Activated CD4-positive, alpha-beta T cell treated with anti-CD3 and anti-CD28 coated beads, Interleukin-2, amount 10 ng/mL, durations not matched to agents 7 days and 5 days (primary cell): ENCODE measurements at places on chromosomes 11 and 22.
A peak's percentile ranks its signal among the peaks of the same experiment; 100 is the strongest.

DNA sequence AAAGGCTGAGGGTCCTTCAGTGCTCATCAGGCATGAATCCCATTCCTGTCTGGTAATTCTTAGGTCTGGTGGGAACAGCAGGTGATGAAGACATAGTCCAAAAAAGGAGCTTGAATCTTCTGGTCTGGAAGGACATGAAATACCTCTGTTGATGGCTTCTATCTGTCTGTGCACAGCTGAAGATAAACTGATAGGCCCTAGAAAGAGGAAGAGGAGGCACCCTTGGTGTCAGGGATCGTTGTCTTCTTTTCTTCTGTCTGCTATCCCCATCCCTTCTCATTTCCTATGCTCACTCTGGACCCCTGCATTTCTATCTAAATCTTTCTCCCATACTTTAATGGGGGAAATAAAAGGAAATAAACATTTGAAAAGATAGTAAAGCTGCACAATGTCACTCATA lies 9.4 kb downstream of the AGBL2 start:
- DNase-seq = no peak

DNA sequence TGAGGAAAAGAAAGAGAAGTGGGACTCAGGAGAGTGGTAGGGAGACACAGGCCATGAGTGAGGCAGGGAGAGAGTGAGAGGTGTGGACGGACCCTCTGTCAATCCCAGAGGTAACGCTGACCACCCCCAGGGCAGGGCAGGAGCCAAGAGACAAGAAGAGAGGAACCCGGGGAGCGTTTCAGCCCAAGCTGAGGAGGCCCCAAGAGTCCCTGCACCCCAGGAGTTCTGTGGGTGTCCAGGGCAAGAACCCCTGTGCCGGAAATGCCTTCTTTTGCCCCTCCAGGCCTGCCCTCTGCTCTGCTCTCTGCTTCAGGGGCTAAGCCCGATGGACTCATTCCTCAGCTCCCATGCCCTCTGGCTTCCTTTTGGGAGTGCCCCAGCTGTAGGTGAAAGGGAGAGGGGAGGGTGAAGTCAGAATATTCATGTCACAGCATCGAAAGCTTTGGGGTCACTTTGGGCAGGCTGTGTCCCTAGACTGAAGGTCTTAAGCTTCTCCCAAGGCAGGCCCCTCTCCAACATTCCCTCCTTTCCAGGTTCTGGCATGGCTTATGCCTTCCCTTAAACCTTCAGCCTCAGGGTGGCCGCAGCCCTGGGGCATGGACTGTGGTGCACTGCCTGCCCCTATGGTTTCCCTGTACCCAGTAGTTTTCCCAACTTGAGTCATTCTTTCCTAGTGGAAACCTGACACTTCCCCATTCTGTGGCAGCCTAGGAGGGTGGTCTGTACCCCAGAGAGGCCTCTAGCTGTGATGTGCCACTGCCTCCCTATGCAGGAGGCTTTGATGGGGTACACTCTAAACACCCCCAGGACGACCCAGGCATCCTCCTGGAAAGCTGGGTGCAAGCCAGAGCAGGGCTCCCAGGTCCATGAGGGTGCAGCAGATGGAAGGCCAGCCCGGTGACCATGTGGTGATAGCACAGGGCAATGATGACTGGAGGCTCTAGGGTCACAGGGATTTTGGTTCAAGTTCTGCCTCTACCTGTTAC lies 27.1 kb downstream of the MYEOV start:
- no peak for DNase-seq

GRCh38 chr11:38718049-38718448 lies 2120.0 kb upstream of the RAG2 start:
- DNase-seq = no peak

- DNase-seq = no peak
Measured at GRCh38 chr11:56340289-56340688, 5.5 kb upstream of the OR8K1 start.

DNA sequence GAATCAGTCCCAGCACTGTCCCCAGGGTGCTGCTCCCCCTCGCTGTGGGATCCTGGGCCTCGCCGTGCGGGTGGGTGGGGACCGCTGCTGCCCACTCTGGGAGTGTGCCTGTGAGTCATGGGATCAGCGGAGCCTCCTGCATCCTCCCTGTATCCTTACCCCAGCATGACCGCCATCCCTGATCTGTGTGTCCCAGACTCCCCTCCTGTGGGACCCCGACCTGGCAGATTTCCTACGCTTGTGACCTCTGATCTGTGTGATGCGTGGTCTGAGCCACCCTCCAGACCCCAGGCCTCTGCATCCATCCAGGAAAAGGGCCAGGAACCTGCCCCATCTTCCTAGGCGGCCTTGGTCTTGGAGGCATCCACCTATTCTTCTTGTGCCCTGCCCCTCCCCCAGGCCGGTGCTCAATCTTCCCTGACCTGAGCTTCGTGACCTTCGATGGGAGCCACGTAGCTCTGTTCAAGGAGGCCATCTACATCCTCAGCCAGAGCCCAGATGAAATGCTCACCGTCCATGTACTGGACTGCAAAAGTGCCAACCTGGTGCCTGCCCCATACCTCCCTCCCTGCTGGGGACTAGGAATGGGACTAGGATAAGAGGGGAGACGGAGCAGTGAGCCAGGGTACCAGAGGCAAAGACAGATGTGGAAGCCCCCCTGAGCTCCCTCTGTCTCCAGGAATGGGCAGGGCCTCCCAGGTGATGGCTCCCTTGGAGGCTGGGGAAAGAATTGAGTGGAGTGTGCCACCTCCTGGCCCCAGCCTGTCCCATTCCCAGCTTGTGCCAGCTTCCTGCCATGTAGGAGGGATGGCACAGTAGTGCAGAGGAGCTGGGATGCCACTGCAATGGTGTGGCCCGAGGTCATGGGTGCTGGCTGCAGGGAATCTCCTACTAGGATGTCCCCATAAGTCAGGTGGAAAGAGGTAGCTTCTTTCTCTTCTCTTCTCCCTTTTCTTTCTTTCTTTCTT lies 65.4 kb downstream of the OTOG start:
- peak; percentile 1 for DNase-seq

DNA sequence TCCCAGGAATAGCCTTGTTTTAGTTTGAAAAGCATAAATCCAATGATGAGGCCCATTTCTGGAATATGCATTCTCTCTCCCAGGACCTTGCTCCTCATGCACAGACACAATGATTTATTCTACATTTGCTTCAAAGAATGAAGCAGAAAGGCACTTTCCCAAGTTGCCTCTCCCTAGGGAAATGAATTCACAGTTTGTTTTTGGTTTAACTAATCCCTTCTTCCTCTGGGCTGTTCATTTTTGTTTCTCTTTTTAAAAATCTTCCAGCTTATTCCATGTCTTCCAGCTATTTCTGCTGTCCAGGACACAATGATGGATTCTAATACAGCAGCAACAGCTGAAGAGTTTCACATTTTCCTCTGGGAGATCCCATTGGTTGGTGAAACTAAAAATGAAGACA lies 1529.2 kb upstream of the TENM4 start:
- no peak for DNase-seq

GRCh38 chr11:7894251-7894650 lies 36.8 kb downstream of the OR10A6 start:
- no peak for DNase-seq

- no peak for DNase-seq
Measured at GRCh38 chr11:65928667-65929066, 9.4 kb downstream of the DRAP1 start.

- DNase-seq = peak; percentile 4
Measured at GRCh38 chr11:2777871-2778629, 78.3 kb upstream of the KCNQ1OT1 start.

DNA sequence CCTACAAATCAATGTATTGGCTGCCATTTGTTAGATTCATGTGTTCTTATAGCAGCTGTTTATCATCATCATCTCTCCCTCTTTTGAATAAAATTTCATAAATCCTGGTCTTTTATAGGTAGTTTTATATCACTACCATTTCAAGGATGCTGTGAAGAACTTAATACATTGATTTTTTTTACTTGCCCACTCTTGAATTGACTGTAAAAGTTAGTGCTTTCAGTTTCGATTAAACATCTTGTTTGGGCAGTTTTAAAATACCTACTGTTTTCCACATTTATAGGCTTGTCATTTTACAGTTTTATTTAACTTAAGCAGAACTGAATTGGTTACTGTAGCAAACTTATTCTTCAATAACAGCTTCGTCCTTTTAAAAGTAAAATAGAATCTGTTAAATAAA lies 59.5 kb downstream of the TTC17 start:
- no peak for DNase-seq

- DNase-seq = no peak
Measured at GRCh38 chr11:20518323-20518834, 81.0 kb upstream of the SLC6A5 start.
